EH (cell line): ENCODE measurements at places on chromosomes 1 and 21.
A peak's percentile ranks its signal among the peaks of the same experiment; 100 is the strongest.

GRCh38 chr1:39900662-39901463 lies 854 bp downstream of the MYCL start:
- peak; percentile 50 for DNase-seq

- peak; percentile 91 for DNase-seq
Measured at GRCh38 chr1:20974069-20974468, 187.0 kb upstream of the HP1BP3 start.

DNA sequence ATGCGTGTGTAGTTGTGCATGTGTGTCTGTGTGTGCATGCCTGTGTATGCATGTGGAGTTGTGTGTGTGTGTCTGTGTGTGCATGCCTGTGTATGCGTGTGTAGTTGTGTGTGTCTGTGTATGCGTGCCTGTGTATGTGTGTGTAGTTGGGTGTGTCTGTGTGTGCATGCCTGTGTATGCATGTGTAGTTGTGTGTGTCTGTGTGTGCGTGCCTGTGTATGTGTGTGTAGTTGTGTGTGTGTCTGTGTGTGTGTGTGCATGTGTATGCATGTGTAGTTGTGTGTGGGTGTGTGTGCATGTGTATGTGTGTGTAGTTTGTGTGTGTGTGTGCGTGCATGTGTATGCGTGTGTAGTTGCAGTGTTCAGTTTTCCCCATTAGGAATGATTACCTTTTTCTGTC lies 162.0 kb downstream of the URB2 start:
- DNase-seq = no peak

DNA sequence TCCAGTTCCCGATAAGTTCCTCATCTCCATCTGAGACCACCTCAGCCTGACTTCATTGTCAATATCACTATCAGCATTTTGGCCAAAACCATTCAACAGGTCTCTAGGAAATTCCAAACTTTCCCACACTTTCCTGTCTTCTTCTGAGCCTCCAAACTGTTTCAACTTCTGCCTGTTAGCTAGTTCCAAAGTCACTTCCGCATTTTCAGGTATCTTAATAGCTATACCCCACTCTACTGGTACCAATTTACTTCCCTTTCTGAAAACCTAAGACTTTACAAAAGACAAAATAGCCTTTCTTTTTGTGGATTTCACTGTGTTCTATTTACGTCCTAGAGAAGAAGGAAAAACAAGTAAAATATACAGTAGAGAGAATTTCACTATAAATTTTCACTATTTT lies 147.0 kb upstream of the FMN2 start:
- DNase-seq = no peak

GRCh38 chr21:32705139-32705538 lies 22.7 kb downstream of the SYNJ1 start:
- peak; percentile 70 for DNase-seq

- DNase-seq = no peak
Measured at GRCh38 chr1:76065270-76065669, 9.3 kb upstream of the ST6GALNAC3 start.

GRCh38 chr1:15489052-15489736 lies 13.3 kb downstream of the CELA2B start:
- no peak for DNase-seq

DNA sequence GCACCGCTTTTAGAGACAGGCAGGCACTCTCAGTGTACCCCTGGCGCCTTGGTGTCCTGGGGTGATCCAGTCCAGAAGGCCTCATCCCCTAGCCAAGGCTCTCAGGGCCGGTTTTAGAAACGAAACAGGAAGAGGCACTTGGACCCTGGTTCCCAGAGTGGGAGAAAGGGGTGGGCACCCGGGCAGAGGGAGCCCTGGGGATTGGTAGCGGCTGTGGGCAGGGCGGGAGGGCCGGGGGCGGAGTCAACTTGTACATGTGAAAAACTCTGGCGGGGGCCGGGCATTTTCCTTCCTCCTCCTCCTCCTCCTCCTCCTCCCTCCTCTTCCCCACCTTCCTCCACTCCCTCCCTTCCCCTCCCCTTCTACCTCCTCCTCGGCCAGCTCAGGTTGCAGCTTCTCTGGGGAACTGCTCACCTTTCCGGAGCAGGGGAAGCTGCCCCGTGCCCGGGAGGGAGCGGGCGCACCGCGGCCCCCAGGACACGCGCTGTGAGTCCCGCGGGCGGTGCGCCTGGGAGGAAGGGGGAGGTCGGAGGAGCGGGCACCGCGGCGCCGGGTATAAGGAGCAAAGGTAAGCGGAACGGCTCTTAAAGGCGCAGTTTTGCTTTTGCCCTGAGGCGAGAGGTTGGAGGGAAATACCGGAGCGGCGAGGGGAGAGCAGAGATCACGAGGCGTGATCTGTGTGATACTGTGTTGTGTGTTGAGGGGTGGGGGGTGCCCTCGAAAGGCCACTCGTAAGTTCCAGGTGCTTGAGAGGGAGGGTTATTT lies at the start of gene CDK18:
Gene CDK18, plus strand, starts transcription at position 359 of the 765 bp plus-strand sequence. CDS start 18,499 bp downstream, outside the sequence.
- peak; percentile 60 for DNase-seq

GRCh38 chr21:34536820-34537219 lies 24.8 kb upstream of the KCNE1 start:
- DNase-seq = peak; percentile 84

DNA sequence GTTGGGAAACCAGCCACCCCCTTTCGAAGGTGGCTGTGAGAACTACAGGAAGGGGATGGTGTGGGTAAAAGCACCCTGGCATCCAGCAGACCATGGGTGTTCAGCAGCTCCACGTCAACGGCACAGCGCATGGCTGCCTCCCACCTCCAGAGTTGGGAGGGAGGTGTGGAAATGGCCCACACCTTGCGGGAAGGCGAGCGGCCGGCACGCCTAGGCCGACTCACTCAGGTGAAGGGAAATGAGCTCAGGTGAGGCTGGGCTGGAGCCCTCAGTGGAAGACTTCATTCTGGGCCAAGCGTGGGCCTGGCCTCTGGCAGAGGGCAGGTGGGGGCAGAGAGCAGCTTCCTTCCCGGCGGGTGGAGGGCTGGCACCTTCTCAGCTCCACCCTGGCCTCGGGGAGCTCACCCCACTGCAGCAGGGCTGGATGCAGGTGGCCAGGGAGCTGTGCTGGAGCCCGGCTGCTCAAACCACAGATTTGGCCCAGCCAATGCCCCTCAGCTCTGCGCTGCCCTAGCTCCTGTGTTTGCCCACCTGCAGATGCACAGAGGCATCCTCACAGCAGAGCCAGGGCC lies 24.8 kb upstream of the ALDH4A1 start:
- no peak for DNase-seq
